ENCODE measurements at places on chromosomes 3 and 15.

DNA sequence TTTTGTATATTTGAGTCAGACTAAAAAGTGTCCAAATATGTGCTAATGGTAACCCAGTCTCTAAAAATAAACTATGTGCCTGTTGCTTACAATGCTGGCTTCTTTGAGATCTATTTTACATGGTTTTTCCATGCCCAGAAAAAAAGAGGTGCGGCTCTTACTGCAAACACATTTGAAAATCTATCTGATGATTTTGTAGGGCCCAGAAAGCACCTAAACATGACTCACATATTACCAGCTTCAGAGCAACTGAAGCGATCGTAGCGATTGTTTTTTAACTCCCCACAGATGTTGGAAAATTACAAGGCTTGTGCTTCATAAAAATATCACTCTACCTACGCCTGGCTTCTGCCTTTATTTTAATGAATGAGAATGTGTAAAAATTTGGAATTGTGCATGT lies 53.5 kb downstream of the SUCNR1 start:
- DNase-seq, result no peak

GRCh38 chr3:23468203-23468602 lies 265.1 kb downstream of the UBE2E2 start:
- DNase-seq, result no peak

DNA sequence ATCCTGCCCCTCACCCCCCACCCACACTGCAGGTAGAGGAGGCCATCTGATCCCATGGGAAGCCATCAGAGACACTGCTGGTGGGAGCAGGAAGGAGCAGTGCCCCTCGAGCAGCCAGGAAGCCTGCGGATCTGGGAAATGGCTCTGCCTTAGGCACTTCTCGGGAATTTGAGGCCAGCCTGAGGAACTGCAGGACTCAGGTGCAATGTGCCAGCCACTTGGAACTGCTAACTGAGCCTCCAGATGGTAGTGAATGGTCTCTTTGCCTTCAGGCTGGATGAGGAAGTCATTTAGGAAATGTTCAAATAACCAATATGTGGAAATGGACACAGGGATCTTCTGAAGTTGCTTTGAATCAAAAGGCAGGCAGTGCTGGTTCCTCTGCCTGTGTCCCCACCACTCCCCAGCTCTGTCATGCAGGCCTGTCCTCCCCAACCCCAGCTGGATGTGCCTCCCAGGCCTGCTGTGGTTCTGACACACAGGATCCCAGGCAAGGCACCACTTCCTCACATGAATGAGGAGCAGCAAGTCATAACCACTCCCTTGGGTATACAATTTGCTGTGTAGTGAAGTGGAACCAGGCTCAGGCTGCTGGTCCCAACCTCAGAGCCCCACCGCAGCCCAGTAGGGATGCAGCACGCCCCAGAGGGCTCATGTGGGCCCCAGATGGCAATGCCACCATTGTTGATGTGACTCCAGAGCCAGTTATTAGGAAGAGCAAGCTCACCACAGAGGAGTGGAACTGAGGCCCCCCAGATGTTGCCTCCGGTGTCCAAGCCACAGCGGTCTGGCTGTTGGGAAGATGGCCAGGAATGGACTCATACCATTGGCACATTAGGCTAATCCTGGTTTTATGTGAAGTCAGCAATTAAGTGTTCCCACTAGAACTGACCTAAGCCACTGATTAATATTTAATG lies 46.5 kb upstream of the LIMD1 start:
- no peak for DNase-seq

- DNase-seq, result no peak
Observed at GRCh38 chr3:150928234-150928633, 23.0 kb upstream of the MINDY4B start.

- DNase-seq, result no peak
Observed at GRCh38 chr3:1587426-1587825, 494.6 kb downstream of the CNTN6 start.

- DNase-seq, result no peak
Observed at GRCh38 chr3:43148033-43148432, 42.2 kb upstream of the POMGNT2 start.

DNA sequence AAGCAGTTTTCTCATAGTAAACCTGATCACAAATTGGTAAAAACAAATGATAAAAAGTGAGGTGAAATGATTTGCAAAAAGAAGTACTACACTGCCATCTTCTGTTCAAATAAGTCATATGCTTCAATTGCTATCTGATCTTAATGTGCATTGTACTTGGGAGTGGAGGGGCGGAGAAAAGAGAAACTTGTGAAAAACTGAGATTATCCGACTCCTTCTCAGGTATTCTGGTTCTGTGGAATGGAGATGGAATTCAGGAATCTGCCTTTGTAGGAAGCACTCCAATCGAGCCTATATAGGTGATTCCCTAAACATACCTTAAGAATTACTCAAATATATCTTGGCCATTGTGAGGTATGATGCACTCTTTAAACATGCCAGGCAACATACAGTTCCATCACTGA lies 180.6 kb downstream of the CHL1 start:
- no peak for DNase-seq

GRCh38 chr3:32602206-32602605 lies 31.5 kb upstream of the DYNC1LI1 start:
- DNase-seq, result no peak

GRCh38 chr15:81336568-81336967 lies 12.6 kb upstream of the STARD5 start:
- DNase-seq, result no peak

DNA sequence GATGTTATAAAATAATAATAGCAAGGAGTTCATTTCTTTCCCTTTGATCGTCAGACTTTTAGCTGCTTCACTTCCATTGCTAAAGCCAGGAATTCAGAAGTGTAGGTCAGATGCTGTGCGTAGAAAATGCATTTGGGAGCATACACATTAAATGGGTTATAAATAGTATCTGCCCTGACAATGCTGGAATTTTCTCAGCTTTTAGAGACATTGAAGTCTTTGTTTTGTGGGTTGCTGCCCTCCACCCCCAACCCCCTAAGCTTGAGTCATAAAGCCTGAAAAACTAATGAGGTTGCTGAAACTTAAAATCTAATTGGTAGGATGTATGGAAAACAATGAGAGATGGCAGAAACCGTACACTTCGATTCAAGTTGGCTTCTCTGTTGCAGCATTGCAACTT lies 81.9 kb downstream of the MITF start:
- no peak for DNase-seq

Measured in PC-9 (cell line).